ENCODE measurements at places on chromosomes 16 and 17.
A peak's percentile ranks its signal among the peaks of the same experiment; 100 is the strongest.

GRCh38 chr17:80719449-80719848, 174.8 kb downstream of the RPTOR start:
- peaks cover 57% of the 10 kb centered on the region for H3K4me1 ChIP-seq
- no peak overlapping the region for H3K4me3 ChIP-seq
- DNase-seq: no peak
- H3K27me3 ChIP-seq: no peaks in the 10 kb centered on the region
- peak overlapping the region; percentile 95 for H3K27ac ChIP-seq

DNA sequence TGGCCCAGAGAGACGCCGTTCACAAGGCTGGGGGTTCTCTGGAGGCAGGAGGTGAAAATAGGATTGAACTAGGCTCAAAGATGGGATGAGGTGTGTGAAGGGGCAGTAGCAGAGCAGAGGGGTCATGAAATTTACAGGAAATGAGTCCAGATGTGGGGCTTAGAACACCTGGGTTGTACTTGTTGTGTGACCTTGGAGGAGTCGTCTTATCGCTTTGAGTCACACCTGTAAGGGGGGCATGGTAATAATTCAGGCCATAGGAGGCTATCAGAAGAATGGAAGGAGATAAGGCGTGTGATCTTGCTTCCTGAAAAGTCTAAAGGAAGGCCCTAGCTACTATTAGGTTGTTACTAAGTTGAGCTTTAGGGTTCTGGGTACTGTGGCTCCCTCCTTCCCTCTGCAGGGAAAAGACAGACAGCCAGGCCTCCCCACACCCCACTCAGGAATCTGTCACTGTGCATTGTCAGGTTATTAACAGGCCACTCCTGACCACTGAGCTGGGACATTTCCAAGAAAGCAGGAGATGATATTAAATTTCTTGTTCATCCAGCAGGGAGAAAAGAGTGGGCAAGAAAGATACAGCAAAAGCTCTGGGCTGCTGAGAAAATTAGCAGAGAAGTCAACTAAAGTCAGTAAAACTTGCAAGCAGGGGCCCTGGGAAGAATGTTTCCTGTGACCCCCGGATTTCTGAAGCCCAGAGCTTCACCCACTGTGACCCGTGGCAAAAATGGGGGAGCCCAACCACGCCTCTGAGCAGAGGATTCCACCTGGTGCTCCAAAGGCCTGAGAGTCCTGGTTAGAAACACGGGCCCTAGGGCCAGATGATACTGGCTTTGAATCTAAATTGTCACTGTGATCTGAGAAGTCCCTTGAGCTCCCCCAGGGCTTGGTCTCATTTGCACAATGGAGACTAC, 6.0 kb upstream of the CDC42EP4 start:
- no peaks in the 10 kb centered on the region for H3K36me3 ChIP-seq
- H3K27ac ChIP-seq: no peak overlapping the region
- H3K4me3 ChIP-seq: no peak overlapping the region
- no peak for DNase-seq
- H3K27me3 ChIP-seq: peaks cover 17% of the 10 kb centered on the region

GRCh38 chr16:89904606-89905510, 13.8 kb upstream of the MC1R start:
- H3K27me3 ChIP-seq: no peaks in the 10 kb centered on the region
- H3K27ac ChIP-seq: no peak overlapping the region
- no peak for DNase-seq
- no peak overlapping the region for H3K4me3 ChIP-seq

- no peak for DNase-seq
- no peak overlapping the region for H3K4me3 ChIP-seq
- H3K27ac ChIP-seq: no peak overlapping the region
- no peaks in the 10 kb centered on the region for H3K4me1 ChIP-seq
- H3K27me3 ChIP-seq: no peaks in the 10 kb centered on the region
Measured at GRCh38 chr17:82940226-82941020, 100.6 kb upstream of the ZNF750 start.

DNA sequence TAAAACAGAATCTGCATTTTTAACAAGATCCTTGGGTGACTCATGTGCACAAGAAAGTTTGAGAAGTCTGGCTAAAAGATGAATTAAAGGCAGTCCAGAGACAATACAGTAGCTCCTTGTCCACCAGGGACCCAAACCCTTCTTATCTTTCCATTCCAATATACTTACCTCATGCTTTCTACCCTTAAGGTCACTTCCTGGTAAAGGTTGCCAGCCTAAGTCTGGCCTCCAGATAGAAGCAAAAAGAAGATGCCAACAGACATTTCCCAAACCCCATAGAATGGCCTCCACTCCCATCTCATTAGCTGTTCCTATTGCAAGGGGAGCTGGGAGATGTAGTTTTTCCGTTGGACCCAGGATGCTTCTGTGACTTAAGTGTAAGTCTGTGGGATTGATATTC, 101.4 kb upstream of the XYLT1 start:
- no peak overlapping the region for H3K27ac ChIP-seq
- no peaks in the 10 kb centered on the region for H3K27me3 ChIP-seq
- H3K36me3 ChIP-seq: no peaks in the 10 kb centered on the region
- no peak for DNase-seq

GRCh38 chr17:17044846-17045561, 2.7 kb downstream of the MPRIP start:
- H3K4me3 ChIP-seq: peak overlapping the region; percentile 98
- peaks cover 17% of the 10 kb centered on the region for H3K36me3 ChIP-seq
- peak overlapping the region; percentile 15 for H3K27ac ChIP-seq
- no peak for DNase-seq

- H3K4me3 ChIP-seq: no peak overlapping the region
- H3K36me3 ChIP-seq: no peaks in the 10 kb centered on the region
- no peak overlapping the region for H3K27ac ChIP-seq
Measured at GRCh38 chr17:57965521-57966160, 10.4 kb upstream of the CUEDC1 start.

GRCh38 chr17:28755486-28755885, 11.7 kb downstream of the TRAF4 start:
- H3K4me3 ChIP-seq: peak overlapping the region; percentile 12
- H3K27ac ChIP-seq: no peak overlapping the region
- H3K4me1 ChIP-seq: peaks cover 16% of the 10 kb centered on the region
- no peaks in the 10 kb centered on the region for H3K27me3 ChIP-seq
- no peak for DNase-seq

GRCh38 chr16:10103118-10103517, 79.1 kb downstream of the GRIN2A start:
- H3K4me3 ChIP-seq: no peak overlapping the region
- H3K4me1 ChIP-seq: peaks cover 7% of the 10 kb centered on the region
- H3K27me3 ChIP-seq: peaks cover 37% of the 10 kb centered on the region
- no peaks in the 10 kb centered on the region for H3K36me3 ChIP-seq
